ENCODE measurements at places on chromosomes 3 and 15. TPM values are rescaled to one million over a fixed set of nuclear protein-coding genes. Genes with fewer than 3 reads are reported as not detected.

The NCEH1 gene
- total RNA-seq = 5.8 TPM

The IL17RD gene
- not detected for total RNA-seq

- DNase-seq = no peak
Measured at GRCh38 chr15:73955326-73955725, 29.1 kb downstream of the LOXL1 start.

DNA sequence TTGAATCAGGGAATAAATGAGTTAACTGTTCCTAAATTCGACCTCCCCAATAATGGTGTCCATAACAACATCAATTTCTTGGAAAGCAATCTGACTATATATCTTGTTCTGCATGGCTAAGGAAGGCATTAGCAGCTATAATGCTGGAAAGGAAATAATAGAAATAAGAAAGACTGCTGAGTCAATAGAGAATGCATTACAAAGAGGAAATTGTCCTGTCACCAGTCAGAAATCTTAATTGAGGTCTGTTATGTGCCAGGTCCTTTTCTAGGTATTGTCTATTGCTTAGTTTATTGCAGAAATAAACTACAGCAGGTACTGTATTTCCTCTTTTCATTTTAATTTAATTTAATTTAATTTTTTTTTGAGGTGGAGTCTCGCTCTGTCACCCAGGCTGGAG, 5.9 kb upstream of the PPP1R2 start:
- no peak for DNase-seq

- DNase-seq = no peak
Measured at GRCh38 chr15:58566029-58566428, 134.2 kb downstream of the LIPC start.

DNA sequence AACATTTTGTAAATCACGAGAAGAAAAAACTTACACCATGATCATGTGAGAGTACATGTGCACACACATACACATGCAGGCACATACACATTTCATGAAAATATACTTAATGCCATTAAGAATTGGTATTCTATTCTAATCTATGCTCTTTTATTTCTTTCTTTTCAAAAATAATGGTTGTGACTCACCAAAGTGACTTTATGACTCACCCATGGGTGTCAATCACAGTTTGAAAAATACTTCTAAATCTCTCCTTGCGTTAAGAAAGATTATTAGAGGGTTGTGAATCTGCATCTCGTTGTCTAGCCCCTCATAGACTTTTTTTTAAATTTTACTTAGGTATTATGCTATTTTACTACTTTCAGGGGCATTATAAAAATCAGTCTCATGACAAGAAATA, 254.2 kb downstream of the TUSC7 start:
- DNase-seq = no peak

Measured in activated naive CD8-positive, alpha-beta T cell treated with anti-CD3 and anti-CD28 coated beads, Interleukin-2, amount 10 ng/mL, durations not matched to agents 7 days and 5 days (primary cell).